HCEC 1CT (cell line): ENCODE measurements at places on chromosomes 4 and X.

DNA sequence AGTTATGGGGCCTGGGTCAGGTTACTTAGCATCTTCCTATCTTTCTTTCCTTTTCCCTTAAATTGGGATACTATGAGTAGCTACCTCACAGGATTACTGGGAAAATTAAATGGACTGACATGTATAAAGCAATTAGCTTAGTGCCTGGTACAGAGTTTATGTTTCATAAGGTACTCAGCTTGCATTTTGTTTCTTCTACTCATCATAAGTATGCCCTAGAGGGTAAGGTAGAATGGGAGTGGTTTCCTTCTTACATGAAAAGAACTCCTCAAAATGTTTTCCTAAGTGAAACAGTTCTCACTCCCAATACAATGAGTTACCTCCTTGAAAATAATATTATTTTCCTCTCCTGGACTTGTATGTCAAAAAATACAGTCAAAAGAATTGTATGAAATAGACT, 75.7 kb downstream of the NPFFR2 start:
- DNase-seq: no peak

DNA sequence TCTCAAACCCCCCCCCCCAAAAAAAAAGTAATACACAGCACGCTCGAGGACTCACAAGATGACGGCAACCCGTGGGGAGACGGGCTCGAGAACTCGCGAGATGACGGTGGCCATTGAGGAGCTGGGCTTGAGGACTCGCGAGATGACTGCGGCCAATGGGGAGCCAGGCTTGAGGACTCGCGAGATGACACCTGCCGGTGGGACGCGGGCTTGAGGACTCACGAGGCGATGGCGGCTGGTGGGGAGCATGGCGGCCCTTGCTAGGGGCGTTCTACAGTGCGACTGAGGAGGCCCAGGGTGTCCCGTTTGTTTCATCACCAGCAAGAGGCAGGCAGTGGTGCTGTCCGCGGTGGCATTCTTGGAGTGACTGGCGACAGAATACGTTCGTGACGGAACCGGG, 172.4 kb upstream of the MAGEB16 start:
- no peak for DNase-seq

- DNase-seq: no peak
Measured at GRCh38 chrX:1152090-1152489, 60.4 kb downstream of the CRLF2 start.

DNA sequence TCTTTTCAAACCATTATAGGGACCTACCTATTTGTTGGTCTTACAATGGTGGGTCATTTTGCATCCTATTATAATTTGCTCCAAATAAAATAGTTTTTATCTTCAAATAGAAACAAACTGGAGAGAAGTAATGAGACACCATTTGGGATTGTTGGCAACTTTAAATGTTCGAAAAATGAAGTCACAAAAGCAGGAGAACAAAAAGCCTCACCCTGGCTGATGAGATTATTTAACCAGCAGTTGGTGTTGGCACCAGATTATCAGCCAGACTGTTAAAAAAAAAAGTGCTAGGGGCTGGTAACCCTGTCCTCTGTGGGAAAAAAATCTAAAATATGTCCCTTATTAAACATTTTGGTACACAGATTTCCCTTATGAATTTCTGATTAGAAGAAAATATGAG, 100.3 kb downstream of the DCK start:
- DNase-seq: no peak

GRCh38 chr4:112765317-112765974, 128.5 kb downstream of the LARP7 start:
- DNase-seq: peak; percentile 7

DNA sequence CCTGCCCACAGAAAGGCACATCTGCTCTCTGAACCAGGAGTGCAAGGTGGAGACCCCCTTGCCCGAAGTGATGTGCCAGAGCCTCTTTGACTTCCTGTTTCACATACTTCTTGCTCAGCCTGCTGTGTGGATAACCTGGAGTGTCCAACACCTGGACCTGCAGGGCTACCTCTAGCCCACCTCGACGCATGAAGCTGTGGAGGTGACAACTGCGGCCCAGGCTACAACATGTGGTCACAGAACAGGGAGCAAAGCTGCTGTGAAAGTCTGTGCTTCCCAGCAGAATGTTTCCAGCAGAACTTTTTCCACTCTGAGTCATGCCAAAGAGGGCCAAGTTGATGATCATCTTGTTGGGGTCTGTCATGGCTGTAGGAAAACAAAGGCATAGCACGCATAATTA, 1.5 kb downstream of the GIMD1 start:
- DNase-seq: no peak

DNA sequence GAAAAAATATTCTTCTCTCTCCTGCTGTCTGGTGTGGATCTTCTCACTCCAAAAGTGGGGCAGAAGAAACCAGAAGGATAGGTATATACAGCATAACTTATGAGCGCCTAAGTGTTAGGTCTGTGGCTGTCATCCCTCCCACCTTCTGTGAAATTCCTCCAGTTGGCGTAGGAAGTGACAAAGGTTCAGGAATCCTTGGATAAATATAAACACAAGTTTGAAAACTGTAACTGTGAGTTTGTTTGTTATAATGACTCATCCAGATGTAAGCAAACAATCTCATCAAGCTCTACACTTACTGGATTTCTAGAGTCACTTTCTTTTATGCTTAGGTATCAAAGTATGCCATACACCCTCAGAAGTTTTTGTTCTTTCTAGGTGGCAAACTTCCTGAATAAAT, 405.2 kb downstream of the FAT4 start:
- DNase-seq: peak; percentile 30

GRCh38 chr4:158094413-158095134, 78.3 kb downstream of the GASK1B start:
- peak; percentile 26 for DNase-seq
